ENCODE measurements at places on chromosomes 6 and 20.

- no peak overlapping the region for H3K4me3 ChIP-seq
- no peak overlapping the region for H3K27ac ChIP-seq
- no peak for DNase-seq
- H3K4me1 ChIP-seq, result no peaks in the 10 kb centered on the region
- no peaks in the 10 kb centered on the region for H3K27me3 ChIP-seq
These were observed 27.1 kb downstream of the CDS2 start for GRCh38 chr20:5153612-5154542.

DNA sequence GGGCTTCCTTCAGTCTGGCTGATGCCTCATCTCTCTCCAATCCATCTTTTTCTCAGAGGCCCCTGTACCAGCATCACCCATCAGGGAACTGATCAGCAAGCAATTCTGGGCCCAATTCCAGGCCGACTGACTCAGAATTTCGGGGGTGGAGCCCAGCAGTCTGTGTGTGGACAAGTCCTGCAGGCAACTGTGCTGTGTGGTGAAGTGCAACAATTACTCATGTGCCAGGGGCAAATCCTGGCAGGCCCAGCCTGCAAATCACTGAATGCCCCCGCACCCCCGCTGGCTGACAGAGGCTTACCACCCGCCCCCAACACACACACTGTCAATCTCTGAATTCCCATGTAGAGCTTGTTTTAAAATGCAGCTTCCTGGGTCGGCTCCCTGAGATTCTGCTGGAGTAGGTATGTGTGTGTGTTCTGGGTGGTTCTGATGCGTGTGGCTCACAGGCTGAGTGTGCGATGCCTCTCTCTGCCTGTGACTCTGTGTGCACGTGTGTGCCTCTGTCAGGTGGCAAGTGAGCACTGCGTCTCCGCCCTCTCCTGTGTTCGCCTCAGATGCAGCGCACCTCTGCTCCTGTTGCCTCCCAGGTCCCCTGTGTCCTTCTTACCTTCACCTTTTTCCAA lies 45.4 kb downstream of the SSR1 start:
- H3K27ac ChIP-seq, result no peak overlapping the region
- H3K27me3 ChIP-seq, result no peaks in the 10 kb centered on the region
- no peaks in the 10 kb centered on the region for H3K36me3 ChIP-seq
- H3K4me3 ChIP-seq, result no peak overlapping the region
- DNase-seq, result no peak
- no peaks in the 10 kb centered on the region for H3K4me1 ChIP-seq

DNA sequence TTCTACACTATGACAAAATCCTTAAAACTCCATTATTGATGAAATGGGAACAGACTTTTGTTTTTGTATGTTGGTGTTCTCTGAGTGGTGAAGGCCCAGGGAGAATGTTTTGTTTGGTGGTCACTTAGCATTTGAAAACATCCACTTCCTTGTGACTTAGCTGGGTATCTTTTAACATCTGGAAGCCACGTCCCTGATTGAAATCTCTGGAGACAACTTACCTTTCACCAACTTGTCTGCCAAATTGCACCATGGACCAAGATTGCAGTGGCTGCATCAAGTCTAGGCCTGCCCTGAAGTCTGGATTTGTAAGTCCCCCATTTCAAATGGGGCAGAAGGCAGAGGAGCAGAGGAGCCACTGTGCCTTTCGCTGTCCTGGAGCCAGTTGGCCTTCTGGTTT lies 534 bp upstream of the EFCAB8 start:
- no peak for DNase-seq
- peaks cover 9% of the 10 kb centered on the region for H3K4me1 ChIP-seq
- no peaks in the 10 kb centered on the region for H3K27me3 ChIP-seq
- H3K36me3 ChIP-seq, result no peaks in the 10 kb centered on the region

GRCh38 chr6:3701631-3702030 lies 49.9 kb downstream of the PXDC1 start:
- H3K27me3 ChIP-seq, result no peaks in the 10 kb centered on the region
- DNase-seq, result no peak
- no peaks in the 10 kb centered on the region for H3K36me3 ChIP-seq

GRCh38 chr6:91242614-91242949 lies 655.7 kb upstream of the MAP3K7 start:
- no peaks in the 10 kb centered on the region for H3K36me3 ChIP-seq
- H3K27me3 ChIP-seq, result no peaks in the 10 kb centered on the region
- no peak overlapping the region for H3K4me3 ChIP-seq
- H3K27ac ChIP-seq, result no peak overlapping the region

GRCh38 chr20:63095718-63096654 lies 89.2 kb upstream of the BHLHE23 start:
- H3K36me3 ChIP-seq, result no peaks in the 10 kb centered on the region
- H3K4me3 ChIP-seq, result no peak overlapping the region
- no peaks in the 10 kb centered on the region for H3K4me1 ChIP-seq
- peak; percentile 39 for DNase-seq

DNA sequence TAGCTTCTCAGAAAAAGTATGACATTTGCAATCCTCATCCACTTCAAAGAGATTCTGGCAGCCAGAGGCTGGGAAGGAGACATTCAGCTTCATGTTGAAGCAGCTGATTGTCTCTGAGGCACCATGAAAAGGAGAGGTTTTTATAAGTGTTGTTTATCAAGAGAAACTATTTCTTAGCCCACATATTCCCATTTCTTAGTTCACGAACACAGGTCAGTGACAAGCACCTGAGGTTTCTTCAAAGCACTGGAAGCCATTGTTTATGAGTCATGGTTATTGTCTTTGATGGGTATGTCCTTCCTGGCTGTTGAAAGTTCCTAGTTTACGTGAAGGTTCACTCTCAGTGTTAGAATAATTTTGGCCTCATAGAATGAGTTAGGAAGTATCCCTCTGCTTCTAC lies 3.0 kb upstream of the DDX43 start:
- H3K4me3 ChIP-seq, result no peak overlapping the region
- H3K27me3 ChIP-seq, result no peaks in the 10 kb centered on the region
- no peak for DNase-seq
- peaks cover 6% of the 10 kb centered on the region for H3K4me1 ChIP-seq
- no peaks in the 10 kb centered on the region for H3K36me3 ChIP-seq

DNA sequence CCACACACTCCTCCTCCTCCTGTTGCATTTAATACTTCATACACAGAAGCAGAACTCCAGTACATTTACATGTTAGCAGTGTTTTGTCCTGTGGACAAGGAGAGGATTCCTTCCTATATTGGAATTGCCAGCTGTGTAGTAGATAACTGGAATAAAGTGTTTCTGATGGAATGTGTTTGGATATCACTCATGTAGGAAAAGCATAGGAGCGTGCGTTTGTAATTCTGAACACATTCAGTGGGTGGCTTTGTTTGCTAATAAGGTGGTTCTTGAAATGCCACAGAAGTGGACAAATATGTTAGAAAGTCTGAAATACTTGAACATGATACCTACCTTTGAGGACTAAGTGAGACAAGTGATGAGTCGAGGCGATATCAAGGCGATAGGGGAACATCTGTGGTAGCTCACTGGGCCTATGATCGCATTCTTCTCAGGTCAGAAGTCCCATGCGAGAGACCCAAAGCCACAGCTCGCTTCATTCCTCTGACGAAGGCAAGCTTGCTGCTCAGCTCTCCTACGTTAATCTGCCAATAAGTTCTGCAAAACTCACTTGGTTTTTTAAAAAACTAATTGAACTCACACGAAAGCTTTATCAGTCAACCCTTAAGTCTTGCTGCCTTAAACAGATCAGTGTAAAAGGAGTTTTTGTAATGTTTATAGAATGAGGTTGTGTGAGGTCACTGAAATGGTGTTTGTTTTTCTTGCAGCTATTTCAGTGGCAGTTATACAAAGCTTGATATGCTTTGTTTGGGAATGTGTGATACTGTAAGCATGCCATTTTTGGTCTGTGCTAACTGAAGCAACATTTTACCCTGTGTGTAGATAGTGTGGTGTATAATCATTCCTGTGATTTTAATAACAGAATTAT lies 159.9 kb downstream of the SOX4 start:
- H3K4me1 ChIP-seq, result no peaks in the 10 kb centered on the region
- H3K27me3 ChIP-seq, result no peaks in the 10 kb centered on the region
- DNase-seq, result no peak
- no peak overlapping the region for H3K27ac ChIP-seq
- H3K4me3 ChIP-seq, result no peak overlapping the region

DNA sequence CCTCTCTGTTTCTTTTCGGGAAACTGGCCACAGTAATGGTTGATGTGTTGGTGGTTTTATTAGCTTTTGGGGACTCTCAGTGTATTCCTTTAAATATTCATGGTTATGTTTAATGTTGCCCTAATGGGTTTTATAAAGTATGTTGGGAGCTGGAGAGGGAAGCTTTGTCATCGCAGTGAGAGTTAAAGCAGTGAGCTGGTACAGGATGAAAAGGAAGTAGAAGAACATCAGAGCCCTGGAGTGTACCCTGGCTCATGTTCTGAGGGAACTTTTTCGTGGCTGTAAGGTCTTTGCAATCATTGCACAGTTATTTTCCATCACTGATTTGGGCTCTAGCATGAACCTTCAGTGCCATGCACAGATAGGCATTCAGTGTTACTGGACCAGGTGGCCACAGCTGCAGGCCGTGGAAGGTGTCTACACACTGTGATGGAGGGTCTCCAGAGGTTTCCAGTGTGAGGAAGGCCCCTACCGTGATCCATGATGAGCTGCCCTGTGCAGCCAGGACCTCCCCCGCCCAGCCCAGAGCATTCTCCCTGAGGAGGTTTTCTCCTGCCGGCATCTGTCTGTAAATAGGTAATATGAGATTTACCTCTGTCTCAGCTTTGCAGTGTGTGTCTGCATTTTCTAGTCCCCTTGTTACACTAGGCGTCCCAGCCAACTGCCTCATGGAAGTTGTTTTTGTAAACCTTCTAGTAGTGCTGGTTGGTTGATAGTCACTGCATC lies 22.4 kb upstream of the TMEM217 start:
- no peak for DNase-seq
- no peak overlapping the region for H3K4me3 ChIP-seq
- no peaks in the 10 kb centered on the region for H3K27me3 ChIP-seq
- H3K27ac ChIP-seq, result no peak overlapping the region

- H3K4me1 ChIP-seq, result no peaks in the 10 kb centered on the region
- peaks cover 5% of the 10 kb centered on the region for H3K36me3 ChIP-seq
- no peak overlapping the region for H3K27ac ChIP-seq
- DNase-seq, result no peak
- no peaks in the 10 kb centered on the region for H3K27me3 ChIP-seq
These were observed 6.0 kb upstream of the LATS1 start for GRCh38 chr6:149723771-149724417.

GRCh38 chr6:106966671-106967640 lies 7.6 kb downstream of the CD24 start:
- H3K4me1 ChIP-seq, result no peaks in the 10 kb centered on the region
- no peak overlapping the region for H3K4me3 ChIP-seq
- H3K27me3 ChIP-seq, result no peaks in the 10 kb centered on the region
- no peaks in the 10 kb centered on the region for H3K36me3 ChIP-seq
- H3K27ac ChIP-seq, result no peak overlapping the region
- no peak for DNase-seq

GRCh38 chr6:116003668-116004067 lies 57.0 kb downstream of the FRK start:
- H3K27ac ChIP-seq, result no peak overlapping the region
- H3K4me1 ChIP-seq, result no peaks in the 10 kb centered on the region
- H3K27me3 ChIP-seq, result no peaks in the 10 kb centered on the region
- no peaks in the 10 kb centered on the region for H3K36me3 ChIP-seq
- no peak overlapping the region for H3K4me3 ChIP-seq

DNA sequence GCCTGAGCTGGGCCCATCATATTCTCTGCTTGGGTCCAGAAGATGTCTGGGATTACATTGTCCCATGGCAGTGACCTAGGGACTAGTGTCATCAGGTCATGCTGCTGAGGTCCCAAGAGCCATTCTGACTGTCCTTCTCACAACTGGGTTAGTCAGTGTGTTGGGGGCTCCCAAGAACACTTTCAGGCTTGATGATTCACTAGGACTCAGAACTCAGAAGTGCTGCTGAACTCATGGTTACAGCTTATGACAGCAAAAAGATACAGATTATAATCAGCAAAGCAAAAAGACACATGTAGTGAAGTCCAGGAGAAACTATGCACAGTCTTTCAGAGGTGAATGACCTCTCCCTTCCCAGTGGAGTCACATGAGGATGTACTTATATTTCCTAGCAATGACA lies 107.8 kb downstream of the SYNE1 start:
- H3K27ac ChIP-seq, result no peak overlapping the region
- H3K27me3 ChIP-seq, result no peaks in the 10 kb centered on the region
- no peak for DNase-seq
- no peak overlapping the region for H3K4me3 ChIP-seq
- H3K4me1 ChIP-seq, result no peaks in the 10 kb centered on the region

DNA sequence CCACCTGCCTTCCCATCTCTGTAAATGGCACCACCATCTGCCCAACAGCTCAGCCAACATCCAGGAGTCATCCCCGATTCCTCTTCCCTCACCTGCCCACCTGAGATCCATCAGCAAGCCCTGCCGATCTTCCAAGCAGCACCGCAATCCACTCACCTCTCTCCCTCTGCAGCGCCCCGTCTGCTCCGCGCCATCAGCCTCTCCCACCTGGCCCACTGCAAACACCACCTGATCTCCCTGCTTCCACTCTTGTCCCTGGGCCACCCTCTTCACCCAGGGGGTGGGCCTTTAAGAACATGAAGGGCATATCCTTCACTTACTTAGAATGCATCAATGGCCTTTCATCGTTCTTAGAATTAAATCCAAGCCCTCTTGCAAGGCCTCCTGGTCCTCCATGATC lies 457.3 kb upstream of the SULF2 start:
- H3K27ac ChIP-seq, result no peak overlapping the region
- no peak for DNase-seq
- no peak overlapping the region for H3K4me3 ChIP-seq
- H3K36me3 ChIP-seq, result no peaks in the 10 kb centered on the region

- H3K4me1 ChIP-seq, result peaks cover 20% of the 10 kb centered on the region
- H3K27me3 ChIP-seq, result no peaks in the 10 kb centered on the region
These were observed 38.2 kb upstream of the HDAC2 start for GRCh38 chr6:114009192-114009591.
